ENCODE measurements at places on chromosomes 16 and 17. TPM values are rescaled to one million over a fixed set of nuclear protein-coding genes. Genes with fewer than 3 reads are reported as not detected.

TBC1D3G gene
- total RNA-seq = not detected

G6PC1 gene
- not detected for total RNA-seq

DCAF7 gene
- total RNA-seq = 124 TPM

WFIKKN1 gene
- 0.49 TPM for total RNA-seq

- peaks cover 69% of the 10 kb centered on the region for H3K4me1 ChIP-seq
- H3K4me3 ChIP-seq = peak overlapping the region; percentile 51
- peak overlapping the region; percentile 68 for H3K27ac ChIP-seq
- no peaks in the 10 kb centered on the region for H3K27me3 ChIP-seq
- no peaks in the 10 kb centered on the region for H3K36me3 ChIP-seq
Measured at GRCh38 chr16:12551530-12551929, 252.2 kb downstream of the CPPED1 start.

GRCh38 chr17:68021963-68022362 lies 13.6 kb upstream of the KPNA2 start:
- H3K4me3 ChIP-seq = no peak overlapping the region
- no peaks in the 10 kb centered on the region for H3K36me3 ChIP-seq
- H3K4me1 ChIP-seq = peaks cover 17% of the 10 kb centered on the region
- no peak for DNase-seq
- H3K27me3 ChIP-seq = no peaks in the 10 kb centered on the region
- no peak overlapping the region for H3K27ac ChIP-seq

GRCh38 chr17:29617481-29618271 lies 5.0 kb downstream of the CORO6 start:
- H3K4me1 ChIP-seq = peaks cover 52% of the 10 kb centered on the region
- peak overlapping the region; percentile 89 for H3K4me3 ChIP-seq
- H3K36me3 ChIP-seq = no peaks in the 10 kb centered on the region
- peaks cover 5% of the 10 kb centered on the region for H3K27me3 ChIP-seq
- peak; percentile 92 for DNase-seq

GRCh38 chr16:56075732-56076388 lies 115.4 kb upstream of the GNAO1 start:
- peaks cover 27% of the 10 kb centered on the region for H3K27me3 ChIP-seq
- H3K36me3 ChIP-seq = no peaks in the 10 kb centered on the region
- H3K4me3 ChIP-seq = no peak overlapping the region
- no peak overlapping the region for H3K27ac ChIP-seq
- no peak for DNase-seq
- no peaks in the 10 kb centered on the region for H3K4me1 ChIP-seq

DNA sequence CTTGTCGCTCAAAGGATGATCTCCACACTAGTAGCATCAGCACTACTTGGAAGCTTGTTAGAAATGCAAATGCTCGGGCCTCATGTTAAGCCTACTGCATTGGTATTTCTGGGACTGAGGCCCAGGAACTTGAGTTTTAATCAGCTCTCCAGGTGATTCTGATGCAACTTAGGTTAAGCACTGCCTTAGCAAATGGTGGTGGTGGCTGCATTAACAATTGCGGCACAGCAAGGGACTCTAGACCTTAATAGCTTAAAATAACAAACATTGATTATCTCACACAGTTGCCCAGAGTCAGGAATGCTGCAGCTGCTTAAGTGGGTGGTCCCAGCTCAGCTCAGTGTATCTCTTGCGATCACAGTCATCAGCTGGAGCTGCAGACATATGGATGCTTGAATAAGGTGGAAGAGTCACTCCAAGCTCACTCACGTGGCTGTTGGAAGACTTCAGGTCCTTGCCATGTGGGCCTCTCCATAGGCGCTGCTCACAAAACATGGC lies 25.8 kb downstream of the HS3ST3A1 start:
- no peaks in the 10 kb centered on the region for H3K4me1 ChIP-seq
- H3K27ac ChIP-seq = no peak overlapping the region
- no peaks in the 10 kb centered on the region for H3K36me3 ChIP-seq
- H3K4me3 ChIP-seq = no peak overlapping the region

- H3K27me3 ChIP-seq = no peaks in the 10 kb centered on the region
- peaks cover 3% of the 10 kb centered on the region for H3K36me3 ChIP-seq
- peak overlapping the region; percentile 90 for H3K27ac ChIP-seq
- DNase-seq = peak; percentile 66
- peak overlapping the region; percentile 57 for H3K4me3 ChIP-seq
Measured at GRCh38 chr17:57455063-57455914, 199.0 kb downstream of the MSI2 start.

DNA sequence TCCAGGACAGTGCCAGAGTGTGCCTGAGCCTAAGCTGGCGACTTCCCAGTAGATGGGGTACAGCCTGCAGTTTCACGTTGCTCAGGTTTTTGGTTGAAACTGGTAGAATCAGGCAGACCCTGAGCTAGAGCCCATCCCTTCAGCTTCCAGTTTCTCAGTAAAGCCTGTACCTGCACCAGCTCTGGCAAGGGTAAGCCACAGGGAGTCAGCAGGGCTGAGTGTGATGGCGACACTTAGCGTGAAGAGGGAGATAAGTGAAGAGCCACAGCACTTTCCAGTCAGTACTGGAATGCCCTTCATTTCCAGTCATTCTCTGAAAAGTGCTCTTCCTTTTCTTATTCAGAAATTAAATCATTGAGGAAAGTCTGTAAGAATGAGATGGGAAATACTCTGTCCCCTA lies 22.4 kb downstream of the PLD6 start:
- DNase-seq = no peak
- H3K4me3 ChIP-seq = peak overlapping the region; percentile 59
- peaks cover 4% of the 10 kb centered on the region for H3K36me3 ChIP-seq
- peak overlapping the region; percentile 97 for H3K27ac ChIP-seq

GRCh38 chr17:27363326-27363725 lies 69.4 kb downstream of the WSB1 start:
- H3K27me3 ChIP-seq = no peaks in the 10 kb centered on the region
- no peaks in the 10 kb centered on the region for H3K4me1 ChIP-seq
- H3K27ac ChIP-seq = no peak overlapping the region
- no peaks in the 10 kb centered on the region for H3K36me3 ChIP-seq

GRCh38 chr16:4328782-4329775 lies 13.2 kb downstream of the GLIS2 start:
- H3K27me3 ChIP-seq = no peaks in the 10 kb centered on the region
- H3K36me3 ChIP-seq = no peaks in the 10 kb centered on the region
- no peak for DNase-seq
- no peak overlapping the region for H3K4me3 ChIP-seq

DNA sequence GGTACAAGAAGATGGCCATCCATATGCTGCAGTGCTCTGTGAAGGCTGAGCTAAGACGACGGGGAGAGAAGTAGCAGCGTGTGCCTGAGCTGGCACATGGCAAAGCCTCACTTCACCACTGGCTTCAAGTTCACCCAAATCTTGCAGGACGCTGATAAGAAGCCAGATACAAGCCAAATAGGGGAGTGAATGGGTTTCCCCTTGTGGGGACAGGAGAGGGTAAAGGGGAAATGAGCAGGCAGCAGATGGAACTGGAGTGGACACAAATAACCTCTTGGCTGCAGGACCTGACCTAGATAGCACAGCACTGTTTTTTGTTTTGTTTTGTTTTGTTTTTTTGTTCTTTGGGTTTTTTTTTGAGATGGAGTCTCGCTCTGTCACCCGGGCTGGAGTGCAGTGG lies 21.0 kb upstream of the PITPNA start:
- H3K27me3 ChIP-seq = no peaks in the 10 kb centered on the region
- no peaks in the 10 kb centered on the region for H3K36me3 ChIP-seq
- no peak for DNase-seq
- H3K4me3 ChIP-seq = no peak overlapping the region
- H3K27ac ChIP-seq = no peak overlapping the region
- no peaks in the 10 kb centered on the region for H3K4me1 ChIP-seq

DNA sequence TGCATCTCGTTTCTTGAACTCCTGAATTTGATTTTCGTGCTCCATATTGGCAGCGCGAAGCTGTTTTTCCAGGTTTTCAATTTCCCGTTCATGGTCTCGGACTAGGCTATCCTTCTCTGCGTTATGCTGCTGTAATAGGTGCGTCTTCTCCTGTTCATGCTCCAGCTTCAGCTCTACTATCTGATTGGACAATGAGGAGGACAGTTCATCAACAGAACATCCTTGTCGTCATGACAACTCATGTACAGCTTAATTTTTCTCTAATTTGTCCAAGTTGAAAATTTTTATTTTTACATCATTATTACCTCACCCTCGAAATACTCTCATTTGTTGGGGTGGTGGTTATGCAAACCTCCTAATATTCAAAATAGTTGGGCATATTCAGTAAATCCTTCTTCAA lies 289.8 kb downstream of the CEP112 start:
- no peak overlapping the region for H3K27ac ChIP-seq
- H3K27me3 ChIP-seq = no peaks in the 10 kb centered on the region
- no peak overlapping the region for H3K4me3 ChIP-seq
- DNase-seq = no peak
- no peaks in the 10 kb centered on the region for H3K36me3 ChIP-seq

GRCh38 chr17:50125420-50125997 lies 4.5 kb downstream of the SAMD14 start:
- H3K4me3 ChIP-seq = no peak overlapping the region
- H3K27ac ChIP-seq = no peak overlapping the region
- H3K4me1 ChIP-seq = peaks cover 12% of the 10 kb centered on the region
- peaks cover 16% of the 10 kb centered on the region for H3K27me3 ChIP-seq

DNA sequence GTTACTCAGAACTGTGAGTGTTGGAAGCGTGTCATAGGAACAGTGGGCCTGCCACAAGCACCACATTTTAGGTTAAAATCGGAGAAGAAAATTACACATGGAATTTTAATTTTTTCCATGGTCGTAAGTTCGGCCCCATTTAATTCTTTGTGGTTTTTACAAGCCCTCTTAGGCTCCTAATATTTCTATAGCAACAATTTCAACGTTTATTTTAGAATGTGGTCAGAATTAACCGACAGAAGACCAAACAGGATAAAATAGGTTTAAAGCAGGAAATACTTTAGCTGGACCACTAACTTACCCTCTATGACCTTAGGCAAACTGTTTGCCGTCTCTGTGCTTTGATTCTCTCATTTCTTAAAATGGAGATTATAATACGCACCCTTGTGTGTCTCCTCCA lies 69.9 kb downstream of the FTO start:
- no peak overlapping the region for H3K4me3 ChIP-seq
- DNase-seq = no peak
- H3K36me3 ChIP-seq = no peaks in the 10 kb centered on the region
- H3K27ac ChIP-seq = no peak overlapping the region
- peaks cover 17% of the 10 kb centered on the region for H3K4me1 ChIP-seq

- peaks cover 19% of the 10 kb centered on the region for H3K4me1 ChIP-seq
- H3K36me3 ChIP-seq = no peaks in the 10 kb centered on the region
- no peak overlapping the region for H3K4me3 ChIP-seq
- no peak overlapping the region for H3K27ac ChIP-seq
Measured at GRCh38 chr16:85761861-85762260, 11.0 kb upstream of the C16orf74 start.

DNA sequence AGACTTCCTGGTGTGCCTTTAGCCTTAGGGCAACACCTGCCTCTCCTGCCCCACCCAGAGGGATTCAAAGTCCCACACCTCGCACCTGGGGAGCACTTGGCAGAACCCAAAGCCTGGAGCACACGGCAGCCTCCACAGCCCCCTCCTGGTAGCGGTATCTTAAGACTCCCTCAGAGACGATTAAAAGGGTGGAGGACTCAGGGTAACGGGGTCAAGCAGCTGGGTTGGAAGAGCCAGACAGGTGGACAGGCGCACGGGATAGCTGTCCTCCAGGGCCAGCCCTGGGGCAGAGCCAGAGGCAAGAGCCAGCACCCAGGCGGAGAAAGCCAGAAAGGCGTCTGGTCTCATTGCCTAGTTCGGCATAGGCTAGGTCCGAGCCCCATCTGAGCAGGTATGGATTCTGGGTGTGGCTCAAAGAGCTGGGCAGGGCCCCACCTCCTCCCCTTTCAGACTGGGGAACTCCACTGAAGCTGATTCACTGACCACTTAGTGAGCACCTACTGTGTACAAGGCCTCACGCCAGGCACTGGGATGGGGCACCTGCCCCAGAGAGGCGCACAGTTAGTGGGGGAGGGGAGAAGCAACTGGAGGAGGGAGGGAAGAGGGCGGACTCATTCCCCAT lies 55.0 kb upstream of the MEAK7 start:
- no peaks in the 10 kb centered on the region for H3K27me3 ChIP-seq
- no peak overlapping the region for H3K4me3 ChIP-seq
- DNase-seq = no peak

GRCh38 chr16:67116388-67117311 lies 6.9 kb downstream of the PHAF1 start:
- no peak overlapping the region for H3K4me3 ChIP-seq
- DNase-seq = no peak
- H3K27me3 ChIP-seq = no peaks in the 10 kb centered on the region

DNA sequence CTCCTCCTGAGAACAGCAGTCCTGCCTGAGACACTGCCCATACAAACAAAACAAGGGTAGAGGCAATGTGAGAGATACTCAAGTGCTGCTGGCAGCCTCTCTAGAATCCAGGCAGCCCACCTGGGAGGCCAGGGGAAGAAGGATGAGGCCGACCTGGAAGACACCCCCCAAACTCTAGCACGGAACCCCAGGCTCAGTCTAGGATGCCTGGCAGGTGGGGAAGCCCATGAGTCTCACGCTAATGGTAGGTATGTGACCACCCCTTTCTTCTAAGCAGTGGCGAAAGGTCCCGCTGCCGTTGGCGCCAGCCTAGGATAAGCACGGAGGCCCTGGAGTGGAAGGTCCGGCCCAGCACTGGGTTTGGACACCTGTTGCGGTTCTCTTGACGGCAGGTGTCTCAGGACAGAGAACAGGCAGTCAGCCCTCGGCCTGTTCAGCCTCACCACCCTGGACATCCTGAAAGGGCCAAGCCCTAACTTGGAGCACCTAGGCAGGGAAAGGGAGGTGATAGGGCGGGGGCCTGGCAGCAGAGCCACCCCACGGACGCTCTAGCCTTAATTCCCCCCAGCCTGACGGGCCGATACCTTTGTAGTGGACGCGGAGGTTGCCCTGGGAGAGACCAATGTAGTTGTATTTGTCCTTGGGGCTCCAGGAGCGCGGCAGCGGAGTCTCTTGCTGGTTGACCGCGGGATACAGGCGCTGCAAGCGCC lies 487 bp downstream of the RANBP10 start:
- peak; percentile 15 for DNase-seq
- H3K4me1 ChIP-seq = peaks cover 54% of the 10 kb centered on the region
- H3K4me3 ChIP-seq = peak overlapping the region; percentile 97
- no peaks in the 10 kb centered on the region for H3K27me3 ChIP-seq

DNA sequence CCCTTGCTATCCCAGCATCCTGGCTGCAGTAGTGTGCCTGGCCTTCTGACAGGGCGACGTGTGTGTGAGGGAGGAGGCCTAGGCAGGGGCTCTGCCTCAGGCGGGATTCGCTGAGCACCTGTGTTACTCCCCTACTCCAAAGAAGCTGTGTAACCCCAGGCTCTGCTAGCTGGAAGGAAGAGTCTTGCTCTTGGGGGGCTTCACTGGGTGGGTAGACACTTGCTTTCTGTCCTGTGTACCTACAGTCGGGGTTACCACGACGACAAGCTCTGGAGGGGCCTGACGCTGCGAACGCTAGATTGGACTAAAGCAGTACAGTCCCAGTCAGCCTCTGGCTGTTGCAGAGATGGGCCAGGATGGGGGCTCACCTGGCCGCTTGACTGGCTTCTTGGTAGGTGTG lies 9.5 kb downstream of the EXOC7 start:
- no peak overlapping the region for H3K4me3 ChIP-seq
- no peaks in the 10 kb centered on the region for H3K27me3 ChIP-seq
- no peaks in the 10 kb centered on the region for H3K4me1 ChIP-seq
- H3K27ac ChIP-seq = no peak overlapping the region

All from activated T-cell treated with anti-CD3 and anti-CD28 coated beads, Interleukin-2, amount 50 U/mL, for 72 hours (primary cell).